ENCODE measurements at places on chromosomes 5 and 9.

GRCh38 chr5:93039888-93040287 is 541.1 kb downstream of the NR2F1-AS1 start:
- DNase-seq, result no peak

DNA sequence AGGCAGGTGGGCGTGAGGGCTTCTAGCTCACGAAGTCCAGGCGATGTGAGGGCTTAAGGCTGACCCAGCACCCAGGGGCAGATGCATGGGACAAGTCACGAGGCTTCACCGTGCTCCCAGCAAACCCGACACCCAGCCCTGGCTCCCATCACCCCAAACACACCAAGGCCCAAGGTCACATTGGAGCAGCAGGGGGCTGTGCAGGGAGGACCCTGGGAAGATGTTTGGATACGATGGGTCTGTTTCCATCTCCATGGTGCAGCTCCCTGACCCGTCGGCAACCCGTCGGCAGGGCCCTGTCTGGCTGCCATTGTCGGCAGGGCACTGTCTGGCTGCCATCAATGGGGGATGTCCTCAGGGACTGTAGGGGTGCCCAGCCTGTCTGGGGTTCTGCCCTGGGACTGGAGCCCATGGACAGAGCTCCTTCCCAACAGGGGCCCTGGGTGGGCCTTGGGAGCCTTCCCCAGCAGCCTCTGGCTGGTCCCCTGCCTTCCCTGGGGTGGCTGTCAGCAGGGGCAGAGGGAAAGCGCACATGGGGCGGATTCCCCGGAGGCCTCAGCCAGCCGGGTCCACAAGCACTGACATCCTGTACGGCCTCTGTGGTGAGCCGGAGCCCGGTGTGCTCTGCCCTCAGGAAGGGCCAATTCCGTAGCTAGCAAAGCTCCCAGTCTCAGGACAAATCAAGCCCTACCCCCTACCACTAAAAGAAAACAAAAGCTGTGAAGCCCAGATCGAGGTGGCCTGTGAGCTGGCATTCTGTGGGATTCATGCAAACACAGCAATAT is 47.1 kb downstream of the NACC2 start:
- DNase-seq, result no peak

DNA sequence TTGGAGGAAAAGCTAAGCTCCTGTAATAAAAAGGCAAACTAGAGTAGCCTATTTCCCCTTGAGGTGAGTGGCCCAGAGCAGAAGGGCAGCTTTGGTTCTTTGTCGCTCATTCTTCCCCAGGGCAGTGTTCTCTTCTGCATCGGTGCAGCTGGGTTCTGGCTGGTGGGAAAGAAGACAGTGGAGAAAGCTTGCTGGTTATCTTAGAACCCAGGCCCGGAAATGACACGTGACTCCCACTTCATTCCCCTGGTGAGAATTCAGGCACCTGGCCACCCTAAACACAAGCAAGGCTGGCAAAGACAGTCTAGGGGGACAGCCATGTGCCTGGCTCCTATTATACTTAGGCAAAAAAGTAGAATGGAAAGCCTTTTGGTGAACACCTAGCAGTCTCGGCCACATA is 32.5 kb upstream of the GSN start:
- DNase-seq, result no peak

- DNase-seq, result no peak
These were observed 37.4 kb downstream of the MAT2B start for GRCh38 chr5:163542771-163543170.

DNA sequence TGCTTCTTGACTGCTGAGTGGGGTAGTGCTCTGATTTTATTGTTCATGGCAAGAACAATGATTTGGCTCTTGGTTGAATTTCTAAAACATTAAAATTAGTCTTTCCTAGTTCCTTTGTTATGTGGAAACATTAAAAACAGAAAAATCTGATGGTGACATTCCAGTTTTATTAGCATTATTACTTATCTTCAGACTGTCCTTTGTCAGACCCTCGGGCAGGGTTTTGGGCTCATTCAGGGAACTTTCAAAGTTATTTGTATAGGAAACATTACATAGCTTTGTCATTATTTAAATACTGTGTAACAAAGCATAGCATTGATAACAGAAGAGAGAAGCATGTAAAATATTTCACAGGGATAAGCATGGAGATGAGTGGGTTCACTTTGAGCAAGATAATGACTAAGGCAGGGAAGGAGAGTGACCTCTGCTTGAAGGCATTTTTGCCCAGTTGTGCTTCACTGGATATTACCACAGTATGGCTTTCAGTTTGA is 119.9 kb downstream of the KDM4C start:
- no peak for DNase-seq

DNA sequence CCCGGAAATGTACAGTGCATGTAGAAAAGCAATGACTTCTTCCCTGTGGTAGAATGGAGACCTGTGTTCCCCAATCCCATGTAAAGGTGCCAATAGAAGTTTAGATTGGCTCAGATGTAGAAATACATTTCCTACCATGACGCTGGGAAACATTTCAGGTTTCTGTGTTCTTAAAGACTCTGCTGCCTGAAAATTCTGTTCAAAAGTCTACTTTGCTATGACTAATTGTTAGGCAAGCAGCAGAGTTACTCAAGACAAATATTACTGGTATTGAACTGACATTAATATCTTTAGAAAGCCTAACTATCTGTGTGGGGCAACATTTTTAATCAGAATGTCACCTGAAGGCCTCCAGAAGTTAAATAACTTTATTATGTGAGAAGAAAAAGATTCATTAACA is 75.5 kb upstream of the ELL2 start:
- no peak for DNase-seq

- DNase-seq, result no peak
These were observed 105.6 kb upstream of the DAPK1 start for GRCh38 chr9:87392086-87392485.

DNA sequence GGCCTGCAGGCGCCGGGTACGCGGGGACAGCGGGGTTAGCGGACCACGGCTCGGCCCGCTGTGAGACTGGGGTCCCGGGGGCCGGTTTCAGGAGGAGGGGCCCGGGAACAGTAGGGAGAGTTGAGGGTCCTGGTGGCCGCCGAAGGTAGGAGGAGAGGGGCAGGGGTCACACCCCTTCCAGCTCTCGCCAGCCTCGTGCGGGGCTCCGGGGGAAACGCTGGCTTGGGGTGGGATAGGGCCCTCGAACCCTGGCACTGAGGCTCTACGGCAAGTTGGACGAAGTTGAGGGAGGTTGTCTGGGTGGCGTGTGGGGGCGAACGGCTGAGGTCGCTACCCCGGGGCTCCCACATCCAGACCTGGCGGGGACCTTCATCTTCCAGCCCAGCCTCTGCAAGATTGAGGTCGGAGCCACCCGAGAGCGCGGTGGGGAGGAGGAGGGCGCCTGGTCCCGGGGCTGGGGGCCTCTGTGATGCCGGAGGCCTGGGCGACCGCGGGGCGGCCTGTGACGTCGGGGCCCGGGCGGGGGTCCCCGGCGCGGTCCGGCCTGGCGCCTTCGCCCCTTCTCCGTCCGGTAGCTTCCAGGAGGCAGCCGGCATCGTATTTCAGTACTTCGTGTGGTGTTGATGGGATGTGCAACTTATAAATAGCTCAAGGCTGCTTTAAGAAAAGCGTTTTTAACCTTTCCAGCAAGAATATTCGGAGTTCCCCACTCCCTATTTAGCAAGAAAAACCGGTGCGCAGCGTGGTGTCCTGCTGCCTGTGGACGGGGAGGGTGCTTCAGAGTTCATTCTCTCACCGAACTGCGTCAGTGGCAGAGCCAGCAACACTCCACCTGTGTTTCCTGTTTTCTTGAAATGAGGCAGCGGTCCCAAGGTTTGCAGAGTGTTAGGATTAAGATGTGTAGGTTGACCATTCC is 902 bp downstream of the HABP4 start:
- no peak for DNase-seq

DNA sequence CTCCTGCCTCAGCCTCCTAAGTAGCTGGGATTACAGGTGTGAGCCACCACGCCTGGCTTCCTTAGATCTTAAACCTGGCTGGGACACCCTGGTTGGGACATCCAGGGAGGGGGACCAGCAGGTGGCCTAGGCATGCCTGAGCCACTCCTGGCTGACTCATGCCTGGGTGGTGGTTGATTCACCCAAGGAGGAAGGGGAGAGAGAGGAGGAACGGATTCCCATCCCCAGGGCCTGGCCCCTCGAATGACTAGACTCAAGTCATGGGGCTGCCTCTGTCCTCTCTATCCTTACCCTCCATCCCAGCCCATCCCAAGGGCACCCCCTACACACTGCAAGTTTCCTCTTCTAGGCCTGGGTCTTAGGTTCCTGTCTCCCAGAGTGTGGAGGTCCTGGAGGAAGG is 12.7 kb downstream of the EEIG1 start:
- DNase-seq, result peak; percentile 57

DNA sequence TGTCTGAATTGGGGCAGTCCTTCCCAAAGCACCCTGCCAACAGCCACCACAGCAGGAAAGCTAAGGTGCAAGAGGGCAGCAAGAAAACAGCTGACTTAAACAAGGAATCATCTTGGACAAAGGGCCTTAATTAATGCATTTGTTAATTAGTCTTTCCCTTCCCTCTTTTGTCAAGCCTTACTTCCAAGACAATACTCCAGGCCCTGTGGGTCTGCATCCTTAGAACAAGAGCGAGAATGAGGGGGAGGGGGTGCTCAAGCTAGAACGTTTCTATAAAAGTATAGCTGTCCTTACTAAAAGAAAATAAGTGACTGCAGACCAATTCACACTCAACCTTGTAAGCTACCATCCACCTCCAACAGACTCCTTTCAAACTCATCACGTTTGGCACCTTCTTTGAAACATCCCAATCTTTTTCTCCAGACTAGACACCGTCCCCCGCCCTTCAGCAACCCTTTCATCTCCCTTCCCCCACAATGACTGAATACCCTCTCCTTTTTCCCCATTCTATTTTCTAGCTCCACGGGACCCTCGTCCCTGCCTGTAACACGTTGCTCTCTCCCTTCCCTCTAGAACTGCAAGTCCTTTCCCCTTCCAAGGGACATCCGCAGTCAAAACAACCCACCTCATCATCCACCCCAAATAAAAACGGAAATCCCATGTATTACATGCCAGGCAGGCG is 85.7 kb upstream of the RNF38 start:
- no peak for DNase-seq

- DNase-seq, result no peak
These were observed 141.0 kb downstream of the GADD45G start for GRCh38 chr9:89745601-89746376.

- no peak for DNase-seq
These were observed 94.7 kb upstream of the OSMR start for GRCh38 chr5:38751103-38751502.

DNA sequence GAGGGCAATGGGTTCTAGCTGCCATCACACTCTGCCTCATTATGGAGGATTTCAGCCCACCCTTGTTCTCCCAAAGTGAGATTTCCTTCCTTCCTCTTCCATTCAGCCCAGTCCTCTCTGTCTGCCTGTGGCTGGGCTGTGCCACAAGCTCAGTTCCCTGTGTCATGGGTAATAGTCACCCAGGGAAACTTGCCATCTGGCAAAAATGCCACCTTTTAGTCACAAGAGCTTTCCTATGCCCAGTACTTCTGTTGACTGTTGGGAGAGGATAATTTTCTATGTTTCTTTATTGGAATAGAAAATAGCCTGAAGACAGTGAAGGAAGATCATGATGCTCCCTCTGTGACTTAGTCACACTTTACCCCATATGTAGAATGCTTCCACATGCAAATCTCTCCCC is 71.4 kb downstream of the TLR4 start:
- no peak for DNase-seq

GRCh38 chr9:93049491-93049890 is 9.0 kb upstream of the SUSD3 start:
- no peak for DNase-seq

- DNase-seq, result no peak
These were observed 60.4 kb downstream of the STK10 start for GRCh38 chr5:172127581-172127980.

DNA sequence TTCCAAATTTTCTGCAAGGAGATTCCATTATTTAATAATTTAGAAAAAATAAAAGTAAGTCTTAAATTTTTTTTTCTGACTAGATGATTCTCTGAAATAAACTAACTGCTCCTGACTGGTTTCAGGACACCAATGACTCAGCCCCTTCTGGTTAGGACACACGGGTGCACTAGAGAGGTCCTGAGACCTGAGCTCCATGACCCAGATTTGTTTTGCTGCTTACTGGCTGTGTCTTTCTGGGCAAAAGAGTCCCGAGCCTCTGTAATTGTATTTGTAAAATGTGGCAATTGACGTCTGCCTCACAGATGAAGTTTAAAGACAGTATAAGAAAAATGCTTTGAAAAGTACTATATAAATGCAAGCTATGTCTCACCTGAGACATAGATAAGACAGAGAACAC is 89.1 kb downstream of the SLC24A2 start:
- no peak for DNase-seq

GRCh38 chr9:128099231-128099931 is 28.1 kb downstream of the PTGES2 start:
- DNase-seq, result no peak

DNA sequence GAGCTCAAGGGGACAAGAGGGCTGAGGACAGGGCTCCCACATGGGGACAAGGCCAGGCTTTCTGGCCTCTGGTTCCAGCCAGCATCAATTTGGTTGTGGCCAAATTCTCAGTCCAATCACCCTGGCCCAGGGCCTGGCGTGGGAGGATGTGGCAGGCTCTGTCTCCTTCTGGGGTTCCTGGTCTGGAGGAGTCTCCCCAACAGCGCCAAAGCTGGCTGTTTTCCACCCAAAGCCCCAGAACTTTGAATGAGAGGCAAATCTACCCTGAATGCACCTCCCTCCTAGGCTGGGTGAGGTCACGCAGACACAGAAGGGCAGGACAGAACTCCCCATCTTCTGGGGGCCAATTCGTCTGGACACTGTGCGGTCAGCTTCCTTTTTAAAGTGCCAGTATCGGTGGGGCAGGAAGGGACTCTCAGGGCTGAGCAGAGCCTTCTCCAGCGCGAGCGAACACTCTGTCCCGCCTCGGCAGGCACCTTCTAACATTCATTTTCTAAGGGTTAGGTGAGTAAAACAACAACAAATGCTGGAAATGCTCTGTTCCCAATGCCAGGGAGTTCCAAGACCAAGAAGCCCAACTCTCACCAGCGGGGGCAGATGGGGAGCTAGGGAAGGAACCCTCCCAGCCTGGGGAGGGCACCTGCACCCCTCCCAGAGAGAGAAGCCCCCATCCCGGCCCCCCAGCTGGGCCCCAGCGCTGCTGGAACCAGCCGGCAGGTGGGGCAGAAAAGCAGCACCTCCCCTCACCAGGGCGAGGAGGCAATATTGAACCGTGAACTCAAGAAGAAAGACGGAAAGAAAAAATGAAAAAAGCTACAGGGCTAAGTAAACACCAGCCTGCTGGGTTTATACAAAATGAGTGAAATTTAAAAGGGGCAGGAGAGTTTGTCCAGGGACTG is 3.7 kb upstream of the DPM2 start:
- no peak for DNase-seq

GRCh38 chr9:2615497-2615896 is 6.1 kb upstream of the VLDLR start:
- DNase-seq, result no peak

GRCh38 chr5:14281746-14282181 is 138.6 kb downstream of the TRIO start:
- no peak for DNase-seq

GRCh38 chr9:16642421-16643109 is 227.9 kb downstream of the BNC2 start:
- DNase-seq, result no peak

- no peak for DNase-seq
These were observed 159.4 kb downstream of the SEMA6A start for GRCh38 chr5:116415182-116415581.

All from SW 1271 (cell line).